Stimulated activated CD4-positive, alpha-beta T cell treated with anti-CD3 and anti-CD28 coated beads, Interleukin-15, amount 100 ng/mL, for 48 hours (primary cell): ENCODE measurements at places on chromosomes 6 and 20.

DNA sequence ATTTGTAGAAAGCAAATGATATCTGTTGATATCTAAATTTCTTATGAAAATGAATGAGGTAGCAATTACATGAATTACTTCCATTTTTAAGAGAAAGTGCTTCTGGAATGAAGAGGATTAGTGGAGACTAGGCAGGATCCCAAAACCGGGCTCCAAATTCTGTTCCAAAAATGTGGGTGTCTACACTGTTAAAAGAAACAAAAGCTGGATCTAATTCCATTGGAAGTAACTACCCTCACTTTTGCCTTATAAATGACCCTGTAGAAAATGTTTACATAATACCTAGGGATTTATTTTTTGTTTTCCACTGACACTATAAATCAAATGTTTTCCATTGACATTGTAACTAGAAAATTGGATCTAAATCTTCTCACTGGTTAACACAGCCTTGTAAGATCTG lies 454.9 kb upstream of the JARID2 start:
- no peak for DNase-seq

DNA sequence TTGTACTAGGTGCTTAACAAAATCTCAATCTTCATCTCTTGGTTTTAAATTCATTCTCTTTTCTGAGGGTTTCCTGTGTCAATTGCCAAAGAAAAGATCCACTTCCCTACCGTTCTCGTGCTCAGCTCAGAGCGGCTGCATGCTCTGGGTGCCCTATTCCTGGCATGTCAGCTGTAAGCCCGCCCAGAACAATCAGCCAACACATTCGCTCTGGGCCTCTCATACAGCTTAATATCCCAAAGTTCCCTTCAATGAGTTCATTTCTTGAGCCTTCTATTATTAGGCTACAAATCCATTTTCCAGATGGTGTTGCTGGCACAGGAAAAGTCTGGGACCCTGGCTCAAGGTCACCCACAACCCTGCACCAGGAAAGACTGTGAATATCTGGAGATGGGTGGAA lies 24.3 kb upstream of the LRFN2 start:
- no peak for DNase-seq

GRCh38 chr20:32206760-32207625 lies 550 bp downstream of the PLAGL2 start:
- no peak for DNase-seq

DNA sequence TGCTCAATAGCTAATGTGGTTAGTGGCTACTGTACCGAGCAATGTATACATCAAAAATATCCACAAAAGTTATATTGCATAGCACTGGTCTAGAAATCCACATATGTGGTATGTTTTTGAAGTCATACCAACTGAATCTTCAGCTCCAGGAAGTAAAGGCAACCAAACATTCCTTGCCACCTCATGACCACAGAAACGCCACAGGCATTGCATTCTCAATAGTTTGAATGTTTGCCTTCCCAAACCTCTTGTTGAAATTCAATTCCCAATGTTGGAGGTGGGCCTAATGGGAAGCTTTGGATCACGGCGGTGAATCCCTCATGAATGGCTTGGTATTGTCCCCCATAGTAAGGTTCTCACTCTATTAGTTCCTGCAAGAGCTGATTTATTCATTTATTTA lies 18.2 kb upstream of the ZNF391 start:
- DNase-seq = no peak

GRCh38 chr6:85641522-85641896 lies 1.2 kb downstream of the SYNCRIP start:
- DNase-seq = no peak

DNA sequence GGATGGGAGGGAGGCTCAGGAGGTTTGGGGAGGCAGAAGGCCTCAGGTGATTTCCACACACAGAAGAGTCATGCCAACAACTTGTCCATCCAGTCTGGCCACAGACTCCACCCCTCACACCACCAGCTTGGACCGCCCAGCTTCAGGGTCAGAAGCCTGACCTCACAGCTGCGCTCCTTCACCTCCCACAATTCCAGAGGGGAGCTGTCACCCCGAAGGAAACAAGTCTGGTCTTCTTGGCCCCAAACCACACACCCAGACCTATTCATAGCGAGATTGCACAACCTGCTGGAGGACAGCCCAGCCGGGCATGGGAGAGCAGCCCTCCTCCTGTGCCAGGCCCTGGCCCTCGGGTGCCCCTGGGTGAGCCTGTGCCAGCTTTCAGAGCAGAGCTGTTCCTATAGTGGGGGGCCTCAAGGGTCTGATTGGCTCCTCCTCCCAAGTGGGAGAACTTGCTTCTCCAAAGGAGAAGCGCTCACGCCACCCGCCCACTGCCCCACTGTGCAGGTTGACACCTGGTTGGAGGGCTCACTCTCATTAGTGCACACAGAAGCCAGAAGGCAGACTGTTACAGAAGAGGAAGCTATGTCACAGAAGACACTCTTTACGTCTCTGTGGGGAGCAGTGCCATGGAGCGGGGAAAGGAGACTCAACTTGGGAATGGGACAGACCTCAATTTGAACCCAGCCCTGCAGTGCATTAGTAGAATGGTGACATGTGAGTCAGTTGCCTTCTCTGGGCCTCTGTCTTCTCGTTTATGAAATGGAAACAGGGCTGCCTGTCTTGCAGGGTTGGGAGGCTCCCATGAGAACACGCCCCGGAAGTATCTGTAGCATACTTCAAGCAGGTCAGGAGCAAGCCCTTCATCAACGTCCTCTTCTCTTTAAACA lies 128.8 kb downstream of the FOXO3 start:
- DNase-seq = no peak

- no peak for DNase-seq
Observed at GRCh38 chr6:42237857-42238256, 20.2 kb upstream of the MRPS10 start.

DNA sequence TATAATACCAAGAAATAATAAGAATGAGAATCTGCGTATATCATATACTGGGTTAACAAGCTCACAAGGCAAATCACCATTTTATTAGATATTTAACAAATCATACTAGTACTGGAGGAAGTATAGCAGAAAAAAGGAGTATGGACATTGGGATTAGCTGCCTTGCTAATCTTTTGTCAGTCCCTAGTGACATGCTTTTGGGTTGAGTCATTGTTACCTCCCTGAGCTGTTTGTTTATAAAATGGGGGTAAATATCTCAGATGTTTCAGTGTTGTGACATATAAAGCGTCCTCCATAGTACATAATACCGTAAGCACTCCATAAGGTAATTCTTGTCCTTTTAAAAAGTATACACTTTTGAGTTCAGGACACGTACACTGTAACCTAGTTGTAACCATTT lies 107.0 kb downstream of the ESR1 start:
- no peak for DNase-seq

DNA sequence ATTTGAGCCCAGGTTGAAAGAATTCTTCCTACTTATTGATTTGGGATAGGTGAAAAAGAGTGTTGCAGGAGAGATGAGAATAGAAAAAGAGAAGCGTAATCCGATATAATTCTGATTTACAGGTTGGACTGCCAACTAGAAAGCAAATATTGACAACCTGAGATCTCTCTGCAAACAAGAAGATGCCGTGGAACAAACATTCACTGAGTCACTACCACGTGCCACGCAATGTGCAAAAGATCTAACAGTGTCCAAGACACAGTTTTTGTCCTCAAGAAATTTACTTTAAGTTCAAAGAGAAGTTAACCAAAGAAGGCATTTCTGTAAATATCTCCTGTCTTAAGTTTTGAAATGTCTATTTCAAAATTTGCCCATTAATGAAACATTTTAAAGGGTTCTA lies 578.0 kb upstream of the ARID1B start:
- no peak for DNase-seq

DNA sequence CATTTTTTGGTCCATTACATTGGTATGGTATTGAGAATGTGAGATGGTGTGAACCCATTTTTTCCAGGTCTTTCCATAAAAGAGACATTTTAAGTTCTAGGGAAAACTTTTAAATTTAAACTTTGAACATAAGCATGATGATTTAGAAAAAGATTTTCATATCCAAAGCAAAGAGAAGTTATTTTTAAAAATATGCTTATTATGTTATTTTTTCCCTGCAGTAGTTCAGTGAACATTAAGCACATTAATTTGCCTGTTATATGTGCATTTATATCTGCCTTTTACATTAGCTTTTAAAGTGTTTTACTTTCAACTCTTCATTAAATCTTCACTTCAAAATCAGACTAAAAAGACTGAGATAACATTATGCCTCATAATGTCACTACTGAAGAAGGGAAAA lies 116.7 kb downstream of the AHI1 start:
- no peak for DNase-seq

DNA sequence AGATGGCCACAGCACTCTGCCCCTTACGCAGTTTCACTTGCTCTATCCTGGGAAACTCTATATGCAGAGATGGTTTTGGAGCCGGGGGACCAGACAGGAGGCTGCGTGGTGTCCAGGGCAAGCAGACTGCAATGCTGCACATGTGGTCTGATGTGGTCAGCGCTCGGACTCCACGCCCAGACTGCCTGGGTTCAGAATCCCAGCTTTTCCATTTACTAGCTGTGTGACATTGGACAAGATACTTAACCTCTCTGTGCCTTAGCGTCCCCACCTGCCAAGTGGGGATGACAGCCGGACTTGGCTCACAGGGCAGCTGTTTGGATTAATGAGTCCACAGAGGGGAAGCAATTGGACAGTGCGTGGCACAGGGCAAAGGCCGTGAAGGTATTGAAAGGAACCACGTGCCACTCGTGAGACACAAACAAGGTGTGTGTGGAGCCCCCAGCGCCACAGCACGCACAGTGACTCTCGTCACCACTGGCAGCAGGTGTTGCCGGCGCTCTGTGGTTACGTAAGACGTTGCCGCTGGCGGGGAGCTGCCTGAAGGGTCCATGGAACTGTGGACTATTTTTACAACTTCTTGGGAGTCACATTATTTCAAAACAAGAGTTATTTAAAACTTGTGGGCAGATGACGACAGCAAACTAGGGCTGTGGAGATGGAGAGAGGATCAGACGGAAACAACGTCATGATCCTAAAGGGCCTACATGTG lies 201.4 kb downstream of the PREX1 start:
- DNase-seq = no peak

- DNase-seq = no peak
Observed at GRCh38 chr6:52647199-52647598, 23.7 kb upstream of the TMEM14A start.

GRCh38 chr6:15674690-15675386 lies 12.0 kb upstream of the DTNBP1 start:
- no peak for DNase-seq
